T follicular helper cell (primary cell): ENCODE measurements at places on chromosomes 12 and 14.

GRCh38 chr12:123164710-123165261 lies 13.9 kb upstream of the PITPNM2 start:
- DNase-seq: no peak

DNA sequence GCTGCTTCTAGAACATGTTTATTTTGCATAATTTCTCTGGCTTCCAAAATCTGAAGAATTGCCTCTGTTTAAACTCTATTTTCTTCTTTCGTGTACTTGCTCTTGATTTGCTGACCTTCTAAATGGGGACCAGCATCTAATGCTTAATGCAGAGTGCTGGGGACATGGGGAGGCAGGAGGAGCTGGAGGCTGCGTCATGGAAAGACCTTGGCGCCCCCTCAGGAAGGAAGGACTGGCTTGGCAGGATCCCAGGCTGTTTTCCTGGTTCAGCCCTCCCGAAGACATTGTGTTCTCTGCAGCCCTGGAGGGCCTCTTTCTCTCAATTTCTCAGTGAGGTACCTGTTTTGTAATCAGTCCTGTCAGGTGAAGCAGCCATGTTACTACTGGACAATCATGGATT lies 5.5 kb downstream of the PRKCH start:
- no peak for DNase-seq

DNA sequence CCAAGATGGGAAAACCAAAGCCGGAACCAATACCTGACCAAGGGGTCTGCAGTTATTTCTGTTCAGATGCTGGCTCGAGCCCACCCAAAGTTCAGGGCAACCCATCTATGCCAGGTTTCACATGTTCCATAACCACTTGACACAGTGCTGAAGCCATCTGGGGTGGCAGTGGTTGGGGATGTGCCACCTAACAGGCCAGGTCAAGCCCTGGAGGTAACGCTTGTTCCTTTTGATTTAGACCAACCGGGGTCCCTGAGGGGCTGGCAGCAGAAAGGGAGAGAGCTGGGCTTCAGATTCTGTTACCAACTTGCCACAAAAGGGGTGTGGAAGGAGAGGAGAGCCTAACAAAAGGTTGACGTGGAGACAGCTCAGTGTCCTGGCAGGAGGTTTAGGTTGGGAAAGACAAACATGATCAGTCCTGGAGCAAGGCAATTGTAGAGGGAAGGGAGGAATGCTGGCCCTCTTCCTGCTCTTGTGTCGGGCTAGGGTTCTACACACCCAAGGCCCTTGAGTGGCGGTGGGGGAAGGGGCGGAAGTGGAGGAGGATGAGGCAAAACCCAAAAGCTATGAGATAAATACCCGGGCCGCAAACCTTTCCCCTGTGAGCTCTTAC lies 31.9 kb downstream of the CACNA2D4 start:
- DNase-seq: no peak

GRCh38 chr14:24255931-24256711 lies 6.9 kb downstream of the TGM1 start:
- no peak for DNase-seq

- DNase-seq: no peak
These were observed 2.4 kb upstream of the KRT8 start for GRCh38 chr12:52907092-52907810.

DNA sequence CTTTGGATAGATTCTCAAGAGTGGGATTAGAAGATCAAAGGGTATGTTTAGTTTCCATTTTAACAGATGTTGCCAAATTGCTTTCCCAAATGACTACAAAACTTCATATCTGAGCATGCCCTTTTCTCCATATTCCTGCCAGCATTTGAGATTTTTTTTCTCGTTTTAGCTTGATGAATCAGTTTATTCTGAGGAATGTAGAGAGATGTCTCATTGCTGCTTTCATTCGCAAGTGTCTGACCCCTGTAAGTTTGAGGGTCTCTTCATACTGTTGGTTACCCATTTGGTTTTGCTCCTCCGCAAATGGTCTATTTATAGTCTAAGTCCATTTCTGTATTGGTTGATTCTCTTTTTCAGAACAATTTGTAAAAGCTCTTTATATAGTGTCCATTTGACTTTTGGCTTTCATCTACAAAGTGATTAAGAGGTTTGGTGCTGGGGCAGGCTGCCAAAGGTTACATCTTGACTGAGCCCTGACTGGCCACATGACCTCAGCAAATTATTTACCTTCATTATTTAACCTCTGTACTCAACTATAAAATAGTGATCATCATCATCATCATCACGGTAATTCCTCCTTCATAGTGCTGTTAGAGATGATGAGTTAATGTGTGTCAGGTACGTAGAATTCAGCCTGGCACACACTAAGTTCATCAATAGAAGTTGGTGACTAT lies 33.6 kb downstream of the HCAR2 start:
- DNase-seq: no peak

DNA sequence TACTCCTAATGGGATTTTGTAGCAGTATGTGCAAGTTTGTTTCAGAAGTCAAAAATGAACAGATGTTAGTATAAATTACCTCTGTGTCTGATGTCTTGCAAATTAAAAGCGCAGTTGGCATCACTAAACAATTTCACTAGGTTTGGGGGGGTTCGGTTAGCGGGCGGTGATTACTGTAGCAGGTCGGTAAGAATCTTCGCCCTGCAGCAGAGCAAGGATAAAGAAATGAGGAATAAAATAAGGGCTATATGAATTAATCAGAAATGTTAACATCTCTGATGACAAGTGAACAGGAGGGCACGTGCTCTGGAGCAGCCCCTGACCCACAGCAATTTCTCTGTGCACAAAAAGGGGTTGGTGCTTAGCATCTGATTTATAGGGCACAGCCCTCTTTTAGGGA lies 43.6 kb upstream of the VSX2 start:
- DNase-seq: no peak

GRCh38 chr12:59372956-59373355 lies 222.9 kb upstream of the SLC16A7 start:
- DNase-seq: no peak

- DNase-seq: no peak
These were observed 10.7 kb downstream of the TMTC1 start for GRCh38 chr12:29773076-29773475.

- DNase-seq: no peak
These were observed 64.1 kb downstream of the PRICKLE1 start for GRCh38 chr12:42525444-42525843.

GRCh38 chr12:121711361-121712189 lies 977 bp upstream of the TMEM120B start:
- DNase-seq: no peak

- no peak for DNase-seq
These were observed 9.9 kb downstream of the FOXA1 start for GRCh38 chr14:37585101-37585511.

DNA sequence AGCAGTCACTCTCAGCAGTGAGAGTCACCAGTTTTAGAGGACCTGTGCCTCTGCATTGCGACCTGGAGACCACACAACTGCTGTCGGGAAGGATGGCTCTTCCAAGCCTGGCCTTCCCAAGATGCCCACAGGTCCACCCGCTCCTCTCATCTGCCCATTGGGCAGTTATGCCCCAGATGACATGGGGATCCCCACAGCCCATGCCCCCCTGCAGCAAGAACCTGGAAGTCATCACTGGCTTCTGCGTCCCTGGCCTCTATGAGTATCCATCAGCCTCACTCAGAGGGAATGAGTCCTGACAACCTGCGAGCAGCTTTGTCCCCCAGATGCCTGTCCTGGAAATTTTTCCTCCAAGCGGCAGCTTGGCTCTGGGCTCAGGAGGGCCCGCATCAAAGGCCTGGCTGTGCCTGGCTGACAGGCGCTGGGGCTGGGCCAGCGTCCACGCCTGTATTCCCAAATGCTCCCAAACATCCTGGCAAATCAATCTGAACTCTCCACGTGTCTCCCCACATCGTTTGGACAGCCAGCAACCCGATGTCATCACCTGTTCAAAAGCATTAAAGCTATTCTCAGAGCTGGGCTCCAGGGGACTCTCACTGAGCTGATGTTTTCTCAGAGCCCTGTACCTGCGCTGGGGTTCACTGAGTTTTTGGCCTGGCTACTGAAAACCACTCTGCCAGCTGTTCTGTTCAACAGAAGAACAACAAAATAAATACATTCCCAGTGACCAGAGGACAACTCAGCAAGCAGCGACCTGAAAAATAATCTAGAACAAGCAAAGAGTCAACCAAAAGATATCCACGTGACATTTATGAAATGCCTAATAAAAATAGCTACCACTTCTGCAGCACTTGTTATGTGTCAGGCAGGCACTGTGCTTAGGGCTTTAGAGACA lies 57.8 kb downstream of the CLMN start:
- no peak for DNase-seq

GRCh38 chr12:116589581-116589980 lies 30.4 kb downstream of the MAP1LC3B2 start:
- DNase-seq: no peak

- no peak for DNase-seq
These were observed 118.4 kb upstream of the FZD10 start for GRCh38 chr12:130043685-130044406.

GRCh38 chr12:21992823-21993222 lies 51.6 kb upstream of the ABCC9 start:
- no peak for DNase-seq

DNA sequence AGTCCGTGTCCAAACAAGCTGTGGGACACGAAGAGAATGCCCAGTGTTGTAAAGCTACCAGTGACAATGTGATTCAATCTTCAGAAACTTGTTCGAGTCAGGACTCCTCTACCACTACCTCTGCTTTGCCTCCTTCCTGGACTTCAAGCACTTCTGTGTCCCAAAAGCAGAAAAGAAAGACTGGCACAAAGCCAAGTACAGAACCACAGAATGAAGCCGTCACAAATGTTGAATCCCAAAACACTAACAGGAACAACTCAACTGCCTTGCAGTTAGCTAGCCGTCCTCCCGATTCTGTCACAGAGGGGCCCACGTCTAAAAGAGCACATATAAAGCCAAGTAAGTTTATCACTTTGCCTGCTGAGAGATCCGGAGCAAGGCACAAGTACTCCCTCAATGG lies 284.9 kb downstream of the LRFN5 start:
- DNase-seq: no peak

- no peak for DNase-seq
These were observed 14.4 kb upstream of the OR6C65 start for GRCh38 chr12:55385891-55386290.

DNA sequence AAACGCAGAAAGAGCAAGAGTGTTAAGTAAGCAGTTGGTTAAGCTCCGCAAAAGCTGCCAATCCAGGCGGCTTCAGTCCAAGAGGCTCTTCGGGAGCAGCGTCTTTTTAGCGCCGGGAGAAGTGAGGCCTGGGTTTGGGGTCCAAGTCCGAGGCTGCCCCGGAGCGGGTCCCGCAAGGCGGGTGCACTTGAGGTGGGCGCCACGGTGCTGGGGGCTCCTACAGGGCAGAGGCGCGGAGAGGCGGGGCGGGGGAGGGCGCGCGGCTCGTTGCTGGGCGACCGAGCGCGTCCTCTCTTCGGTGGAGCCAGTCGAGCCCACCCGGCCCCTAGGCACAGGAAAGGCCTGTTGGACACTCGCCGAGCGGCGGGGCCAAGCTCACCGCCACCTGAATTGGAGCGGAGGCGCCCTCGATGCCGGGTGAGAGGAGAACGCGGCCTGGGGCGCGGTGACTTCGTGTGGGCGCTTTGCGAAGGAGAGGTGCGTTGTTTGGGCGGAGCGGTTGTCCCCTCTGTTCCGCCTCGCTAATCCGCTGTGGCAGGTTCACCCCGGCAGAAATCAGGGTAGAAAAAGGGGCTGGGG lies 15.6 kb downstream of the TTC6 start:
- no peak for DNase-seq

DNA sequence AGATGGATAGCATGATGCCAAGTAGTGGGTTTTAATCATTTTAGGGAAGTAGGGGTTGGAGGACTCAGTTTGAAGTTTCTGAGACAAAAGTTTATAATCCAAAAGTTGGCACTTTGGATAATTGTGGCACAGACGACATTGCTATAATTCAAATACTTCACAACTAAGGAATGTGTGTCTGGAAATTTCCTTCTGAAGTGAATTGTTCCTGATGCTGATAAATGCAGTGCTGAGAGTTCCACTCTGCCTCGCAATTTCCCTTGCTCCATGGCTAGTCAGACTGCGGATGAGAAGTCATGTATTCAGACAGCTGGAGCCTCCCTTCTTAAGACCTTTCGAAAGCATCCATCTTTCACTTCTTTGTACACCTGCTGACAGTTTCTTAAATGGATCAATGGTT lies 393.3 kb upstream of the PRICKLE1 start:
- DNase-seq: no peak

DNA sequence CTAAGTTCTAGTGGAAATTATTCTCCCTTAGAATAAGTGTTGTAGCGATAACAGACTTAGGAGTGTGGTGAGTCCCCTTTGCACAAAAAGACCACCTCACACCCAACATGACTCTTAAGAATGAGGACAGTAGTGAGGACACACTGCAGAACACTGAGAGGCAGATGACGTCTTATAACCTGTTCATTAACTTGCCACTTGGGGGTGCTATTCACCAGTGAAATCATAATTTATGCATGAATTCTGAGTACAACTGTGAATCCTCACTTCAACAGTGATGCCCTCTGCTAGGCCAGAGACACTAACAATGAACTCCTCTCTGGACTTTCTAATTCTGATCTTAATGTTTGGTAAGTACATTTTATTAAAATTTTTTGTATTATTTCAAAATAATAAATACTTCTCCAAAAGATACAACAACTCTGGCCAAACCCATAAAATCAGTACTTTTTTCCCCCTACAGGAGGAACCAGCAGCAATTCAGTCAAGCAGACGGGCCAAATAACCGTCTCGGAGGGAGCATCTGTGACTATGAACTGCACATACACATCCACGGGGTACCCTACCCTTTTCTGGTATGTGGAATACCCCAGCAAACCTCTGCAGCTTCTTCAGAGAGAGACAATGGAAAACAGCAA lies 274.7 kb downstream of the DAD1 start:
- DNase-seq: no peak

DNA sequence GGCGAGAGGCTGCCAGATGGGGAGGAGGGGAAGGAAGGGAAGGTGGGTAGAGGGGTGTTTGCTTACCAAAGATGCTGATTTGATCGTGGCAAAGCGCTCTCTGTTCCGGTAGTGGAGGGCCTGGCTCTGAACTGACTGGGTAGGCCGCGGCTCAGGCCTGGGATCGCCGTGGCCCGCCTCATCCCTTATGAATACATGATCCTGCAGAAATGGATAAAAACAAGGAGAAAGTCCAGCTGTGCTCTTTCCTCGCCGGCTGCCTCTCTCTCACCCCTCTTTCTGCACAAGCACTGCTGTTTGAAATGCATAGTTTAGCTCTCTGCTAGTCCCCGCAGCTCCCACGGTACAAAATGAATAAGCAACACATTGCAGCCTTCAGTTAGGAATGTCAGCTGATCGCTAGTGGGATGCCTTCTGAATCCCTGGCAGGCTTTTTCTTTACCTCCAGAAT lies 53.8 kb downstream of the PEBP1 start:
- DNase-seq: no peak

DNA sequence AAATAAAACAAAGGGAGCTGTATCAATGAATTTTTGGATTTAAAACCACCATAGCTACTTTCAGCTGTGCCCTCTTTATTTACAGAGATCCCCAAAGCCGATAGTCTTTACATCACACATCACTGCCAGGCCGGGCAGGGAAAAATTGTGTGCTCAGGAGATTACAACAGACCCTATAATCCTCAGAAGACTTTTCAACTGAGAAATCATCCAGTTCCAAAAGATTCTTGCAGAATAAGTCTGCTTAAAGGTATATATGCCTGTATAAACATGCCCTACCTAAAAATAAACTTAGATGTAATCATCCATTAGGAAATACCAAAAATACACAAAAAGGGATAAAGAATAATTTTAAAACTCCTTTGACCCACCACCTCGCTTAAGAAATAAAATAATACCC lies 70.1 kb upstream of the MAP1LC3B2 start:
- no peak for DNase-seq
